ENCODE measurements at places on chromosomes 1 and 21.

GRCh38 chr1:88984569-88984968 lies 7.9 kb downstream of the KYAT3 start:
- no peak for DNase-seq

DNA sequence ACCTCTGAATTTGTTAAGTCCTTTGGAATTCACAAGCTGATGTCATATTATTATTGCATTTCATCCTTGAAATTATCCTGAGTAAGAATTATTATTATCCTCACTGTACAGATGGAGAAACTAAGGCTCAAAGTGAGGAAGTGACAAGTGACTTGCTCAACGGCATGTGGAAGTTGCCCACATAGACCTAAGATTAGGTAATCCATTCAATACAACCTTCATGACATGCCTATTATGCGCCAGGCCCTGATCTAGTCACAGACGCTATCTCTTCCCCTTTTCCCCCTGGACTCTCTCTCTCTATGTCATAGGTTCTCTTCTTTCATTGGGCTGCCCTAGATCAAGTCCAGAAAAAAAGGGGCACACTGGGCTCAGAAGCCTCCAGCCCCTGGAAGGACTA lies 84.9 kb upstream of the KCNK2 start:
- DNase-seq: no peak

DNA sequence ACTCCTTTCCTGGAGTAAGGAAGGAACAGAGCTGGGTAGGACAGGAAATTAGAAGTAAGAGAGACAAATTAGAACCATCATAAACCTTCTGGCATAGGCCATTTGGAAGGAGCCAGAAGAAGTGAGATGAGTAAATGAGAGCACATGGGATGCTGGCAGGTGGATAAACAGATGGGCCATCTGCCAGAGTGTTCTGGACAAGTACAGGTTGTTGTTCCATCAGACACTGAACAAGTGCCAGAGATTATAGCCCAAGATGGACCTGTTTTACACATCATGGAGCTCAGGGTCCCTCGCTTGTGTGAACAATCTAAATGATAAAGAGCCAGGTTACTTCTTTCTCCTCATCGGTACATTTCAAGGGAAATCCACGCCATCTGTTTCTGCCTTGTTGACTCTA lies 200.3 kb downstream of the HHIPL2 start:
- DNase-seq: no peak

DNA sequence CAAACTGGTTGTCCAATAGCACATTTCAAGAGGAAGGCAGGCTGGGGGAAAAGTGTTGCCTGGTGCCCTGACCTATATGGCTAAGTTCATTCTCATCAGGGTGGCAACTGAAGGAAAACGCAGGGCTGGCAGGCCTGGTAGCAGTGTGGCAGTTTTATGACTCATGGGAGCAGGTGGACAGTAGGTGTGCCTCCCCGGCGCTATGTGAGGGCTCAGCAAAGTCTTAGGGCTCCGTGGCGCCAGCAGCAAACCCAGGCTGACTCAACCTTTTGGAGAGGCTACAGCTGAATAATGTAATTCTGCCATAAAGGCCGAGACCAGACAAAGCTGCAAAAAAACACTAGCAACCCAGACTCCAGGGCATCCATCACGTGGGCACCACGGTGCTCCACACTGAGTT lies 23.6 kb downstream of the GADD45A start:
- no peak for DNase-seq

- DNase-seq: no peak
Measured at GRCh38 chr1:84402060-84402459, 3.8 kb downstream of the DNASE2B start.

DNA sequence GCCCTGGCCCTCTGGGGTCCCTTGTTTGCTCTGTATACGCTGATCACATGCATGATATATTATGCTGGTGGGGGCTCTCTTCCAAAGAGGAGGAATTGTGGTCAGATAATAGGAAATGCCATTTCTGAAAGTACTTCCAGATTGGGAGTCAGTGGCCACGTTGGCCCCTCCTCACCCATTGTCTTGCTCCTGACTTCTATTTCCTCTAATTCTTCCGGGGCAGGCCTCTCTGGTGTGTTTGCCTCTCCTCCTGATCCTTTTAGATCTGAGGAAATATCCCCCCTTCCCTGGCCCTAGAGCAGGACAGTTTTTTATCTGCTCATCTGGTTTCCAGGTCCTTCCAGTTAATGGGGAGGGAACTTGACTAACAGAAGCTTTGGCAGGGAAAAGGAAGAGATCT lies 2.9 kb downstream of the VANGL2 start:
- DNase-seq: no peak

DNA sequence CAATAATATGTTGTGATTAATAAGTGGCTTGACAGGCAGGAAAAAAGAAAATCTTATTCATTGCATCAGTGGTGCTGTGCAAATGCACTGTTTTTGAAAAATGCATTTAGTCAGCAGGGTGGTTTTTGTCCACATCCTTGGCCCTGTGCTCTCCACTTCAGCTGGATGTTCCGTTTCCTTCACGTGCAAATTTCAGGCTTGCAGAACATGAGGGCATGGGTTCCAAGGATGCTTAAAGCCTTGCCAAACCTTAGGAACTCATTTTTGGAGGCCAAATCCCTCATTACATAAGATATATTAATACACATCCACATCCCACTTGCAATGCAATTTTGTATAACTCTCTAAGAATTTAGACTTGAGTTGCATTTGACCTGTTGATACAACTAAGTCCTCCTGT lies 410.1 kb downstream of the PRDM2 start:
- DNase-seq: no peak

DNA sequence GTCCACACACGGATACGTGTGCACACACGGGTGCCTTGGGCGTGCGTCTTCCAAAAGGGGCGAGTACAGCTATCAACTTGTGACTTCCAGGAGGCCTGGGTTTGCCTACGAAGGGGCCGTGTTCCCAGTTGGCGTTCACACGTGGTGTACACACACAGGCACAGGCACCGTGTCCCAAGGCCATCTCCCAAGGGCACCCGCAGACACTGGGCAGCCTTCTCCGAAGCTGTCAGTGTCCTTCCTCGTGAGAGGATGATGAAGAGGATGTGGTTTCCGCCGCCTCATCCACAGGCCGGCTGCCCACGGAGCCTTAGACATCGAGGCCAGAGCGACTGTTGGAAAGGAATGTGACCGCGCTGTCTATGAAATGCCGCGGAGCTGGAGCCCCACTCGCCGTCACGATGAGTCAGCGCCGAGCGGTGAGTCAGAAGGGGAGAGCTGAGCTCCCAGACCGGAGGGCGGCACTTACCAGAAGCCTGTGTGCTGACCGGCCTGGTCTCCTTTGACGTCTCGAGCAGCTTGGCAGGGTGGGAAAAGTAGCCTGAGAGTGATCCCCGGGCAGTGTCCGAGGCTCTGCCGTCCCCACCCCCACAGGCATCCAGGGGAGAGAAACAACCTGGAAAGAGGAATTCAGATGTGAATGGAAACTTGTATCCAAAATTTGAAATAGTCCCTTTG lies 141.4 kb upstream of the ARHGEF16 start:
- peak; percentile 67 for DNase-seq

GRCh38 chr1:232597721-232598120 lies 32.2 kb downstream of the SIPA1L2 start:
- no peak for DNase-seq

GRCh38 chr1:25458541-25459298 lies 28.0 kb downstream of the MACO1 start:
- no peak for DNase-seq

DNA sequence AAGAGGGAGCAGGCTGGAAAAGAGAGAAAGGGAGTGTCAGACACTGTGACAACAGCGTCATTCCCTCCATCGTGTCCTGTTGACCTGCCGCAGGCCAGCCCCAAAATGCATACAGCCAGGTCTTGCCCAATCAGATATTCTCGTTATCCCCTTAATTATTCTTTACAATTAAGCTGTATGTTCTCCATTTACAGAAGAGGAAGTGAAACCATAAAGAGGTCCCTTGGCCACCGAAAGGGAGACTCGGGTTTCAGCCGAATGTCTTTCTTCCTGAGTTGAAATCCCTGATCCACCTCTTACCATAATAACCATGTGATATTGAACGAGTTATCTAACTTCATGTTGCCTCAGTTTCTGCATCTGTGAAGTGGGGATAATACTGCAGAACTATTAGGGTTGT lies 70.5 kb downstream of the IGSF21 start:
- no peak for DNase-seq

DNA sequence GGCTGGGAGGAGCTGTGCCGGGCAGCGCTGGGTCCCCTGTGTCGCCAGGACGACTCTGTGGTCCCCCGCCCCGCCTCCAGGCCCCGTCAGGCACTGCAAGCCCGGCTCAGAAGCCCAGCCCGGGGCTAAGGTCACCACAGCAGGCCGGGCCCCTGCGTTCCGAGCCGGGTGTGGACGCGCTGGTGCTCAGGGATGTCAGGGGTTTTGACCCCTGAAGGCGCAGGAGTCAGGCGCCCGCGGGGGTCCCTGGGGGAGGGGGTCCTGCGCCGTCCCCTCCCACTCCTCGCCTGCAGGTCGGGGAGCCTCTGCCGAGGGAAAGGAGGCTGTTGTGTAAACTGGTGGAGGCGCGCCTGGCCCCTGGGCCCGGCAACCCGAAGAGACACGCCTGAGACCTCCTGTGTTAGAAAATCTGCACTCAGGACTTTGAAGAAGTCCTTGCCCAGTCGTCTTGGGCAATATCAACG lies 23.7 kb upstream of the TMEM54 start:
- DNase-seq: peak; percentile 40

DNA sequence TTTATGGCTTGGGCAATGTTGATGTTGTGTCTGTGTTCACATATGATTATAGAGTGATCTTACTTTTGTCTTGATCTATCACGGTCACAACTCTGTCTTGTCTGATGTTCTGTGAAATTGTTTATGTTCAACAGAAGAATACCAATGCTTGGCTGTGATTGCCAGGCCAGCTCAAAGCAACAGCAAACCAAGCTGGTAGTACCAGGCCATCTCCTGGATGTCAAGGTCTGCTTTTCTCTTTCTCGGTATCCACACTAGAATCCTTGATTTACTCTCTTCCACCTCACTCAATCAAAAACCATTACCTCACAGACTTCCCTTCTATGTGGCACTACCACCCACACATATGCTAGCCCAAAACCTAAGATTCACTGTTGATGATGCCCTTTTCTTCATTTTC lies 1.3 kb upstream of the CDC7 start:
- no peak for DNase-seq

GRCh38 chr1:190192627-190193026 lies 285.0 kb downstream of the BRINP3 start:
- no peak for DNase-seq

DNA sequence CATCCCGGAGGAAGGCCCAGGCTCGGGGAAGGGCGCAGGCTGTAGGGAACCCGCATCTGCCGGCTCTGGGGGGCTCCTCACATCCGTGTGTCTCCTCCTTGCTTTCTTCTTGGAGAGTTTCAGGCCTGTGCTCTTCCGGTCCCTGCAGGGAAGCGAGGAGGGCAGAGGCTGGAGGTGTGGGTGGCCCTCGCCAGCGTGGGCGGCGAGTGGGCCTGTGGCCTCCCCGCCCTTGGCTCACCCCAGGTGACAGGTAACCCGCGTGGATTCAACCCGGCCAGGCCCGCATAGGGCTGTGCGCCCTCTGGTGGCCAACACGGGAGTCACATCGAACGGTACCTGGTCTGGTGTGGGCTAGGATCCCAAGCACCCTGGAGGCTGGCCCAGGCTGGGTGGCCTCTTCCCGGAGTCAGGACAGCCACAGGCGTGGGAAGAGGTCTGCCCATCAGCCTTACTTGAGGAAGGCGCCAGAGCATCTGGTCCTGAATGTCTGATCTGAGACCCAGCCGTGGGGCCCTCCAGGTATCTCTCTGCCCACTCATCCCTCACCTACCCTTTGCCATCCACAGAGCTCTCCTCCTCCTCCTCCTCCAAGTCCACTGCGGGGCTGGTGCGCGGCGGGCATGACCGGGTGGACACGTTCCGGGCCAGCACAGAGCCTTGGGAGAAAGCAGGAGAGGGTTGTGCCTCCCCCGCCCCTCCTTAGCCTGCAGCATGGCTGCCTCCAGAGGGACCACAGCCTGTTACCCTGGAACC lies 9.6 kb upstream of the TNFRSF25 start:
- DNase-seq: no peak

- no peak for DNase-seq
Measured at GRCh38 chr1:12186679-12186985, 19.8 kb downstream of the TNFRSF1B start.

DNA sequence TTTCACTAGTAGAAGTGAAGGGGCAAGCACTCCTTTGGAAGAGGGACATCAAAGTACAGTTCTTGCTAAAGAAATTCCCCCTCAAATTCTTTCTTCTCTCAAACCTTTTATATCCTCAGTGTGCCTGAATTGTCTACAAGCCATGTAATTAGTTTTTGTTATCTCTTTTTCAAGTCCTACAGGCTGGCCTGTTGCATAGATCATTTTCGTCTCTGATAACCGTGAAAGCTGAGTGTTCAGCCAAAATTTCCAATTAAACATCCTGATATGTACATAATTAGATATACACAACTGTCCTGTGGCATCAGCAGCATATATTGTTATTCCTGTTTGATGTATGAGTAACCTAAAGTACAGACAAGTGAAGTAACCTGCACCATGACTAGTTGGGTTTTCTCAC lies 375.5 kb upstream of the ST6GALNAC5 start:
- no peak for DNase-seq

GRCh38 chr1:145708063-145708462 lies 895 bp upstream of the PDZK1 start:
- DNase-seq: no peak

DNA sequence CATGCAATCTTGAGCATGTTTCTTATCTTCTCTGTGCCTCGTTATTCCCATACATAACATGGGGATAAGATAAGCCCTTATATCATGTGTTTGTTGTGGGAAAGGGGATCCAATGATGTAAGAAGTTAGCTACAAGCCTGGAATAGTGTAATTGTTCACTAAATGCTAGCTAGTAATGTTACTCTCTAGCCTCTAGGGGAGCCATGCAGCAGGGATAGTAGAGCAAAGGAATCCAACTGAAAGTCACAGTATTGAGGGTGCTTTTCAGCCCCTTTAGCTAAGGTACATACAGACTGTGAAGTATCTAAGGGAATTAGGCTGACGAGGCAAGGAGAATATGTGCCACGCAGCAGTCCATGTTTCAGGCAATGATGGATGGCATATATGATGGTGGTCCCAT lies 46.9 kb downstream of the IL23R start:
- peak; percentile 8 for DNase-seq

- DNase-seq: no peak
Measured at GRCh38 chr1:240539769-240540414, 72.1 kb downstream of the GREM2 start.

DNA sequence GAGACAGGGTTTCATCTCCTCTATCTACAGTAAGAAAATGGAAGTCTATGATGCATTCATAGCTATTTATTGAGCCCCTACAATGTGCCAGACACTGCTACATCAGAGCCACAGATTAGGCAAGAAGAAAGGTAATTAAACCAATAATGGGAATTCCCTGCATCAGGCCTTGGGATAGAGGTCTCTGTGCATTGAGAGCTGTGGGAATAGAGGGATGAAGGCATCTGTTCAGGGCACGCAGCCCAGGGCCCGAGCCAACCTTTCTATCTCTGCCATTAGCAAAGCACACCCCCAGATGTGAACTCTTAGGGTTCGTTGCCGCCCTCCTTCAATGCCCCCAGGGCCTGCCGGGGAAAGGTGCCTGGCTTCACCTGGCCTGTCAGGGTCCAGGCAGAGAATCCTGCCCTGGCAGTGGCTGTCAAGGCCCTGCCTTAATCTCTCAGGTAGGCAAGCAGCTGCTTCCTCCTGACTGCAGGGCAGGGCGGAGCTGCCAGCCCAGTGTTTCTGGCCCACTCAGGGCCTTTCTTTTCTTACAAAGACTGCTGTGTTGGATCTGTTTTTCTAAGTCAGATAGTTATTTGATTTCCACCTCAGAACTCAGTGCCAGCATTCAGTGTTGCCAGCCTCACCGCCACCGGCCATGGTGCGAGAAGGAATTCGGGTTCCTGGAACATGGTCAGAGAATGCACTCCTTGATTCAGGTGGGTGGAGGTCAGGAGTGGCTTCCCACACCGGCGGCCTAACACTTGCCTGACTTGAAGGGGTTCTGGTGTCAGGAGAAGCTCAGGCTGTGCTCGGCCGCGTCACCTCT lies 76.1 kb downstream of the PGM1 start:
- DNase-seq: no peak
